ENCODE measurements at places on chromosomes 5 and 9. TPM values are rescaled to one million over a fixed set of nuclear protein-coding genes. Genes with fewer than 3 reads are reported as not detected.

DNA sequence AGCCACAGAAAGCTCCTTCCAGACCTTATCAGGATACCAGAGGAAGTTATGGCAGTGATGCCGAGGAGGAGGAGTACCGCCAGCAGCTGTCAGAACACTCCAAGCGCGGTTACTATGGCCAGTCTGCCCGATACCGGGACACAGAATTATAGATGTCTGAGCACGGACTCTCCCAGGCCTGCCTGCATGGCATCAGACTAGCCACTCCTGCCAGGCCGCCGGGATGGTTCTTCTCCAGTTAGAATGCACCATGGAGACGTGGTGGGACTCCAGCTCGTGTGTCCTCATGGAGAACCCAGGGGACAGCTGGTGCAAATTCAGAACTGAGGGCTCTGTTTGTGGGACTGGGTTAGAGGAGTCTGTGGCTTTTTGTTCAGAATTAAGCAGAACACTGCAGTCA, 70.8 kb upstream of the ENTREP1 start:
- no peaks in the 10 kb centered on the region for H3K4me1 ChIP-seq
- H3K4me3 ChIP-seq: no peak overlapping the region
- no peak overlapping the region for H3K27ac ChIP-seq
- no peak for DNase-seq

- H3K4me1 ChIP-seq: peaks cover 6% of the 10 kb centered on the region
- H3K27ac ChIP-seq: no peak overlapping the region
- H3K36me3 ChIP-seq: no peaks in the 10 kb centered on the region
- H3K4me3 ChIP-seq: no peak overlapping the region
- no peak for DNase-seq
These were observed 5.6 kb upstream of the NTNG2 start for GRCh38 chr9:132156262-132156661.

DNA sequence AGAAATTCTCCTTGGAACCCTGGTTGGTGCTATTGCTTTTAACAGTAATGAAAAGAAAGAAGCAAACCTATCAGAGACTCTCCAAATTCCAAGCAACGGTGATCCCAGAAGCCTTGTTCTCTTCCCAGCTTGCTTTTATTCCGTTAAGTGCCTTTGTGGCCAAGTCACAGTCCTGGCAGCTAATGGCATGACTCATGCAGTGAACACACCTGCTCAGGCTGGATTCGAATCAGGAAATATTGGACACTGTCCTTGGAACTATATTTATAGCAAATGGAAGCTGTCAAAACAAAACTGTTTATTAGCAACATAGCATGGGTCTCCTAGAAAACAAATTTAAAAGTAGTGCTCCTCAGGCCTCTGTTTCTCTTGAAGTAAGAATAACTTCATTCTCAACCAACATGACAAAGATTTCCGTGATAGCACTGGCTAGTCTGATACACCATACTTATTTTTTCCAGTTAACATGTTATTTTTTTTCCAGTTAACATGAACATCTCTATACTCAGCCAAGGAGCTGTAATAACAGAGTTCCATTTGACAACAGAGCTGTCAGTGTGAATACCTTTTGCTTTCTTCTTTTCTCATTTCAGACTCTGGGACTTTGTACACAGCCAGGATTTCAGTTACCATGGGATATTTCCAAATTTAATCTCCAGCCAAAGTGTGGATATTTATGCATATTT, 502.4 kb downstream of the GADD45G start:
- no peaks in the 10 kb centered on the region for H3K4me1 ChIP-seq
- no peak overlapping the region for H3K27ac ChIP-seq
- DNase-seq: no peak
- no peaks in the 10 kb centered on the region for H3K36me3 ChIP-seq

The ZNF782 gene
- total RNA-seq: 6.8 TPM

DNA sequence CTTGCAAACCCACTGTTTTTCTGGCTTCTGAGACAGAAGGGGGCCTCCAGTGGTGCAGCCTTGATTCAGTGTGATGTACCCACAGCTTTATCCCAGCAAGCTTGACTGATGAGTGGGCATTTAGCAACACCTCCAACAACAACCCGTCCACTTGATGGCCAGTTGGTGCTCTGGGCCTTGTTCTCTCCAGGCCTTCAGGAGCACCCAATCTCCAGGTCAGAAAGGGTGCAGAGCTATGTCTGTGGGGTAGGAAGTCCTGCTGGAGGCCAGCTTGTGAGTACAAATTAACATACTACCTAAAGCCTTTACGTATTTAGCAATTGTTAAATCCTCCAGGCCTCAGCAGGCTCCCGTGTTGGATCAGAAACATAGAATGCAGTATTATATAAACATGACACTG, 10.1 kb upstream of the TRIM52 start:
- H3K27me3 ChIP-seq: no peaks in the 10 kb centered on the region
- no peak overlapping the region for H3K27ac ChIP-seq
- no peak for DNase-seq
- H3K36me3 ChIP-seq: no peaks in the 10 kb centered on the region
- no peaks in the 10 kb centered on the region for H3K4me1 ChIP-seq

DNA sequence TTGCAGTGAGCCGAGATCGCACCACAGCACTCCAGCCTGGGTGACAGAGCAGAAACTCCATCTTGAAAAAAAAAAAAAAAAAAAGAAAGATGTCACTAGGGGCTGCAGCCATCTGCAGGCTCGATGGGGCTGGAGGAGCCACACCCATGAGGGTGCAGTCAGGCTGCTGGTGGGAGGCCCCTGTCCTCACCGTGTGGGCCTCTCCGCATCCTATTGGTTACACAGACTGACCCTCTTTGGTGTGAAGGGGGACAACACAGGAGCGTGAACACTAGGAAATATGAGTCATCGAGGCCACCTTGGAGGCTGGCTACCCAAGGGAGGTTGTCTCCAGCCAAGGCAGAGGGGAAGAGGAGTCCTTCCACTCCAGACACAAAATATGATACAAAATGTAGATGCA, 14.0 kb upstream of the FAM193B start:
- H3K4me1 ChIP-seq: no peaks in the 10 kb centered on the region
- DNase-seq: no peak
- no peaks in the 10 kb centered on the region for H3K36me3 ChIP-seq
- no peaks in the 10 kb centered on the region for H3K27me3 ChIP-seq
- no peak overlapping the region for H3K27ac ChIP-seq
- H3K4me3 ChIP-seq: no peak overlapping the region

The BHMT gene
- total RNA-seq: not detected

DNA sequence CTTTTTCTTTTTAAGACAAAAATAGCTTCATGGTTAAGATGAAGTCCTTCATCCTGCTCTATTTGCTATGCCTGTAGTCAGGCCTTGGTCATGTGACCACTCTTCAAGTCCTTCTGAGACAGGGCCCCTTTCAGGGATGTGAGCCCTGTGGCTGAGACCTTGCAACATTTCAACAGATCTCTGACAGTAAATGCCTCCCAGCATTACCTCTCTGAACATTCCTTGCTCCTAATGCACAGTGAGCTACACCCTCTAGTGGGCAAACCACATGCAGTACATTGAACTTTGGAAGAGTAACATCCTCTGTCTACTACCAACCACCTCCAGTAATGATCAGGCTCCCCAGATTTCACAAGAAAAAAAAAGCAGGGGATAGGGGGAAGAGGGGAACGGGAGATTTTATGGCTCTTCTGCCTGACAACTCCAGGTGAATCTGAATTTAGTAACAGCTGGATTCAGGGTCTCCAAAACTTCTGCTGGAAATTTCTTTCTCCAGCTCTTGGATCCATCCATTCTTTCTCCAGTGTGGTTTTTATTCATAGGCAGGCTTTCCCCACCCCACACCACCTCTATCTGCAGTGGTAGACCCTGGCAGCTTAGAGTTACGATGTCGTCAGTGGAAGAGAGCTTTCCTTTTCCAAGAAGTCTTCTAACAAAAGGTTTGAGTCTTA, 8.9 kb upstream of the FBXO38 start:
- no peak for DNase-seq
- H3K4me3 ChIP-seq: no peak overlapping the region
- H3K27me3 ChIP-seq: no peaks in the 10 kb centered on the region

DNA sequence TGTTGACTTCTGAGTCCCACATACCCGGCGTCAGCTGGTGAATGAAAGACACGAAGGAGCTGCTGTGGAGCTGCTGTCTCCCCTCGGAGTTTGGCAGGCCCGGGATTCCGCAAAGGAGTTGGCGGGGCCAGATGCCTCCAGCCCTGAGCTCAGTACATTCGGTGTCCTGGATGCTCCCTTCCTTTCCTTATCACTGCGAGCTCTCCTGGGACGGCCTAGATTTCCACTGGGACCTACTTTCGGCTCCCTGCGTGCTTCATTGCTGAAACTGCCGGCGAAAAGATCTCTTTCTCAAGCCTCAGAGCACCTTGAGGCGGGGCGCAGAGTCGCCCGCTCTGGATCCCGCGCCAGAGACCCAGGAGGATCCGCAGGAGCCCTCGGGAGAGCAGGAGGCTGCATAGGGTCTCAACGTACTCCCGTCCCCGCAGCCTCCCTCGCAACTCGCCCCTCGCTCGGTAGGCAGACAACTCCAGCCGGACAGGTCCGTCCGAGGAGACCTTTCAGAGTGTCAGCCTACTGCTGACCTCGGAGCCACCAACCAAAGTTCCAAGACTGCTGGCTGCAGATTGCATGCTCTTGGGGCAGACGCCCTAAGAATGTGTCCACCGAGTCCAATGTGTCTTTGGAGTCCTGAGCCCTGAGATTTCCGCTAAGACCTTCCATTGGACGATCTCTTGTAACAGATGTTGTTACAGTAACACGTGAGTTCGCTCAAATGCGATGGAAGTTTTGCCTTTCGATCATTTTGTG, 6.1 kb downstream of the ANXA2R start:
- no peak for DNase-seq
- H3K27ac ChIP-seq: no peak overlapping the region
- H3K27me3 ChIP-seq: no peaks in the 10 kb centered on the region
- H3K4me3 ChIP-seq: no peak overlapping the region
- H3K4me1 ChIP-seq: peaks cover 32% of the 10 kb centered on the region

The IL13 gene
- 0.84 TPM for total RNA-seq

DNA sequence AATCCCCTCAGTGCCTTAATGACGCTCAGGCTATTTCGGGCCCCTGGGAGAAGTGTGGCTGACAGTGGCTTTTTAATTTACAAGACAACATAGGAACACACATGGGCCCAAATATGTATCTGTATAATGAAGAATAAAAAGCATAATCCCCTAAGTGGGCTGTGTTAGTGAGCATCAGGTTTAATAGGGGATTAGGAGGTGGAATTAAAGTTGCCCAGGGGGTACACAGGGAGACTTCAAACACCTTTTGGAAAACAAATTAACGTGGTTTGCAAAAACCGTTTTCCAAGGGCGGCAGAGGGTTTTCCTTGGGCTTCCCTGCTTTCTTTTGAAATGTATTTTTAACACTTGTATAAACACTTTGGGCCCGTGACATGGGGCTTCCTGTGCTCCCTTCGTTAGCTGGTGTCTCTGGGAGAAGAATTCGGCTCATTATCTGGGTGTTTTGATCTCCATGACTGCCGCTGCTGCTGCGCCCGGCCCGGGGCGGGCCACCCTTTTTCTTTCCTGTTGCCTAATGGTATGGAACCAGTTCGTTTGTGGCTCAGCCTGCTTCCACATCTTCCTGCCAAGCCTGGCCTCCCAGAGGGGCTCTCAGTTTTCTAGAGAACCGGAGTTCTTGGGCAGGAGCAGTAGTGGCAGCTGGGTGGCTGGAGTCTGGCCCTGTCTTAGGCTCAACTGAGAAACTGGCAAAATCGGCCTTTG, 173.0 kb downstream of the MACROH2A1 start:
- H3K27ac ChIP-seq: no peak overlapping the region
- peaks cover 2% of the 10 kb centered on the region for H3K27me3 ChIP-seq
- H3K36me3 ChIP-seq: no peaks in the 10 kb centered on the region
- no peak for DNase-seq
- no peaks in the 10 kb centered on the region for H3K4me1 ChIP-seq

- peak; percentile 40 for DNase-seq
- H3K4me3 ChIP-seq: no peak overlapping the region
- no peaks in the 10 kb centered on the region for H3K27me3 ChIP-seq
- H3K36me3 ChIP-seq: no peaks in the 10 kb centered on the region
These were observed 70.0 kb upstream of the KLF9 start for GRCh38 chr9:70484232-70485130.

GRCh38 chr9:112699230-112699629, 18.7 kb downstream of the INIP start:
- H3K27ac ChIP-seq: no peak overlapping the region
- H3K27me3 ChIP-seq: no peaks in the 10 kb centered on the region
- peak; percentile 5 for DNase-seq

GRCh38 chr5:152178350-152178699, 226.8 kb downstream of the NMUR2 start:
- H3K27ac ChIP-seq: no peak overlapping the region
- H3K4me1 ChIP-seq: no peaks in the 10 kb centered on the region
- no peaks in the 10 kb centered on the region for H3K36me3 ChIP-seq
- DNase-seq: no peak
- H3K4me3 ChIP-seq: no peak overlapping the region
- H3K27me3 ChIP-seq: no peaks in the 10 kb centered on the region

DNA sequence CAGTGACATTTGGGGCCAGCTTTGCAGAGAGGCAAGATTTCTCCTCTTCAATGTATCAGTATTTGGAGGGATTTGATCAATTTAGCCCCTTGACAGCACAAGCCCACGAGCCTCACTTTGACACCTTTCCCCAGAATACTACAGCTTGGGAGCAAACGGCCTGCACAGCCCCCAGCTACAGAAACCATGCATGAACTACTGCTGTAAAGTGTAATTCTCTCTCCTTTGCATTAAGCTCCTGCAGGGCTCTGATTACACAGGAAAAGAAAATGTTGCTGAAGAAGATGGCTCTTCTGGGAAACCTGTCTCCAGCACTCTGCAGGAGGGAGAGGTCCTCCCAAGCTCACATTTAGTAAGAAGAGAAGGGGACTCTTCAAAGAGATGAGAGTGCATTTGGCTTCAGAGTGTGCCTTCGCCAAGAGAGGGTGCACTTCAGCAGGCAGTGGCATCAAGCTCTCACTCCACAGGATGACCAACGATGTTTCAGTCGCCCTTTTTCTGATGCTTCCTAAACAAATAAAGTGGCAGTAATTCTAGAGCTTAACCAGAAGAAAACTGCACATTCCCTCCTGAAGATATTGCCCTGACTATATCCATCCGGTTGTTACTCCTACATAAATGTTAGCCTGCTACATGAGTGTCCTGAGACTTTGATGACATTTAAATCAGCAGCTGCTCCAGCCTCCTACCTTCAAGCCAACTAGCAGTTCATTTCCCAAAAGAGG, 272.2 kb downstream of the AUH start:
- DNase-seq: peak; percentile 23
- H3K27ac ChIP-seq: no peak overlapping the region
- no peaks in the 10 kb centered on the region for H3K4me1 ChIP-seq
- H3K4me3 ChIP-seq: no peak overlapping the region

All from CD4-positive, CD25-positive, alpha-beta regulatory T cell (primary cell).